Lower lobe of right lung (tissue), 2 donors: ENCODE measurements at places on chromosomes 4 and X.

- DNase-seq = no peak
Observed at GRCh38 chrX:9429767-9430166, 35.1 kb upstream of the TBL1X start.

GRCh38 chr4:18106620-18107019 lies 85.1 kb upstream of the LCORL start:
- no peak for DNase-seq

DNA sequence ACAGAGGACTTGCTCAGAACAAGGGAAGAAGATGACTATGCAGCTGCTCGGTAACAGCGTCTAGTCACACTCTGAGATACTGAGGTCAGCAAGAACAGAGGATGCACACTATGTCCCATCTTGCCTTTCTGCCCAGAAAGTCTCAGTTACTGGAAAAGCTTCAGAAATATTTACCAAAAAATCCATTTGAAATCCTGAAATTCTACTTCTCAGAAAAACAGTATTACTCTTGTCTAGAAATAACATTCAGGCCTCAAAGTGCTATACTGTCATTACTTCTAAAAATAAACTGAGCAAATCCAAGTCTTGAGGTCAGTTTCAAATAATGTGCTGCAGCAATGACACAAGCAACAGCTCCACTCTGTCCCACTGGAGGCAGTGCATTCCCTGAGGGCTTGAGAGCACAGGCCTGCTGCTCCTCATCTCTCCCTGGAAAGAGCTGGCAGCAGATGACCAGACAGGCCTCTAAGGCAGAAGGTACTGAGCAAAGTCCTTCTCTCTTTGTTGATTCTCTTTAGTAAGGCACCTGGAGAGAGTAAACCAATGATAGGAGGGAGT lies 76.9 kb downstream of the CAMK2D start:
- DNase-seq = no peak

DNA sequence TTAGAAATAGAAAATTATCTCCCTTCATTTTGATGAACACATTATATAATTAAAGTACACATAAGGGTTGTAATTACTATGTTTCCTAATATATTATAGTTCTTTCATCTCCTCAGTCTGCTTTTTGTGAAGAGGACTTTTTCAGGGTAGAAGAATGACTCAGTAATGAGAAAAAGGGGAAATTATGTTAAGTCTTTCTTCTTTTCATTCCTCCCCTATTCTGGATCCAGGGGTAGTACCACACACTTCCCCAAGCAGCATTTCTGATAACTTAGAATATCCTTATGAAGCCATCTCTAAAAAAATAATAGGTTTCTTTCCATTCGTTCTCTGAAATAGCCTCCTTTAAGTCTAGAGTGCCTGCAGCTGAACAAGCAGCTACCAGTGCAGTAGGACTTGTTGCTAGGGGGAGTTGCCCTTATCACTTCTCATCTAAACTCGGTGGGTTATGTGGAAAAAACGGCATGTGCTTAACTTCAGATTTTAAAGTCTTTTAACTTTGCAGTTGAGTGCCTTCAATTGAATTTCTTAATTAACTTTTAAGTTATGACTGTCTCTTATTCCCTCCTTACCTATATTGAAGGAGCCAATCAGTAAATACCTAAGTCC lies 184.8 kb downstream of the ARHGAP24 start:
- DNase-seq = no peak

DNA sequence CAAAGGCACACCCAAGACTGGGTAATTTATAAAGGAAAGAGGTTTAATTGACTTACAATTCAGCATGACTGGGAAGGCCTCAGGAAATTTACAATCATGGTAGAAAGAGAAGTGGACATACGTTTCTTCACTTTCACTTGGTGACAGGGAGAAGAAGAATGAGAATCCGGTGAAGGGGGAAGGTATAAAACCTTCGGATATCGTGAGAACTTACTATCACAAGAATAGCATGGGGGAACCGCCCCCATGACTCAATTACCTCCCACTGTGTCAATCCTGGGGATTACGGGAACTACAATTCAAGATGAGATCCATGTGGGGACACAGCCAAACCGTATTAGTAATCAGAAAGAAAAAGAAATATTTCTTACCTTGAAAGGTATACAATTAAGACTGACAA lies 782.9 kb upstream of the HS3ST1 start:
- no peak for DNase-seq

- no peak for DNase-seq
Observed at GRCh38 chr4:82968972-82969371, 41.7 kb downstream of the LIN54 start.

- no peak for DNase-seq
Observed at GRCh38 chr4:5940470-5941203, 47.8 kb upstream of the CRMP1 start.

DNA sequence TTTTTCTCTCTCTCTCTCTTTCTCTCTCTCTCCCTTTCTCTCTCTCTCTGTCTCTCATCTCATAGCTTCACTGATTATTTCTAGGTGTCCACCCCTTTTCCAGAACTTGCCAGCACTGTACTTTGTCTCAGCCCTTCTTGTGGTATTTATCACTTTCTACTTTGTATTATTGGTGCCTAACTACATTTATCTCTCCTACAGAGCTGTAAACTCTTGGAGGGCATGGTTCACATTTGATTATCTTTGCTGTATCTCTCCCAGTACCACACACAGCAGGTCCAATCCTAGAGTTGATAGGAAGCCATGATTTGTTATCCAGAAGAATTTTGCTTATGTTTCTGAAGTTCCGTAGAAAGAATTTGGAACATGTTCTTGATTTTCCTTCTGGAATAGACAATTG lies 5.2 kb upstream of the PRKG2 start:
- DNase-seq = no peak

DNA sequence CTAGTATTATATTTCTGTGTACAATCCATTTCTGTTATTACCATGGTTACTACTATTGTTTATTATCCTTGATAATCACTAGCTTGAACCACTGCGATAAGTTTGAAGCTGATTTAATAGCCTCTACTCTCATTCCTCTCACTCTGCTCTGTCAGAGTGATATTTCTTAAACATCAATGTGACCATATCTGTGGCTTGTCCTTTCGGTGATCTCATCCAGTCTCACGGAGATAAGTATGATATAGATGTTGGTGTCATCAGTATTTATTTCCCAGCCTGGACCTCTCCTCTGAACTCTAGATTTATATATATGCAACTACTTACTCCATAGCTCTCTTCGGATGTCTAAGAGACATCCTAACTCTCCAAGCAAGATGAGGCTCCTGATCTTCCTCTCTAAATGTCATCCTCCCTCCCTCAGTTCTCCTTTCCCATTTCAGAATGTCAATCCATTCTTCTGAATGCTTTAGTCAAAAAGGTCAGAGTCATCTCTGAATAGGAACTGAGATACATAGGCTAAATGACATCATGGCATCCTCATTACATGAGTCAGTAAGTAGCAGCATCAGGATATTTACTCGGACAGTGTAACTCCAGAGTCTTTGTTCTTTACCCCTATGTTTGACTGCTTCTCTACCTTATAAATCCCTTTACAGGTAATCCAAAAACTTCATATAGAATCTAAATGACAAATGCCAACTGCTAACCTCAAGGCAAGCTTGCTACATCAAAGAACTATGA lies 129.5 kb downstream of the PACRGL start:
- DNase-seq = no peak

GRCh38 chrX:97267396-97268181 lies 383.9 kb downstream of the RPA4 start:
- no peak for DNase-seq

- no peak for DNase-seq
Observed at GRCh38 chr4:41320278-41320677, 63.5 kb downstream of the UCHL1 start.

- no peak for DNase-seq
Observed at GRCh38 chr4:60683973-60684372, 516.2 kb upstream of the ADGRL3 start.

GRCh38 chr4:101232074-101232776 lies 115.1 kb downstream of the PPP3CA start:
- no peak for DNase-seq

- no peak for DNase-seq
Observed at GRCh38 chr4:74764119-74764518, 30.2 kb downstream of the BTC start.

DNA sequence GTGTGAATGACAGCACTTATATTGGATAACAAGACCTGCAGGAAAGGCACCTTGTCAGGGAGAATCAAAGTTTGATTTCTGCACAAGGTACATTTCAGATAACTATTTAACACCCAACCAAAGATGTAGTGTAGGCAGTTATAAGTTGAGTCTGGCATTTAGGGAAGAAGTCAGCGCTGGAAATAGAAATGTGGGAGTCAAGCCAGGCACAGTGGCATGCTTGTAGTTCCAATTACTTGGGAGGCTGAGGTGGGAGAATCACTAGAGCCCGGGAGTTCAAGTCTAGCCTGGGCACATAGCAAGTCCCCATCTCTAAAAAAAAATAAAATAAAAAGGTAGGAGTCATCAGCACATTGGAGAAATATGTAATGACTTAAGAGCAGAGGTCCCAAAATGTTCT lies 295.1 kb downstream of the ZNF674 start:
- DNase-seq = no peak

GRCh38 chrX:22365460-22365859 lies 92.7 kb downstream of the CBLL2 start:
- no peak for DNase-seq

DNA sequence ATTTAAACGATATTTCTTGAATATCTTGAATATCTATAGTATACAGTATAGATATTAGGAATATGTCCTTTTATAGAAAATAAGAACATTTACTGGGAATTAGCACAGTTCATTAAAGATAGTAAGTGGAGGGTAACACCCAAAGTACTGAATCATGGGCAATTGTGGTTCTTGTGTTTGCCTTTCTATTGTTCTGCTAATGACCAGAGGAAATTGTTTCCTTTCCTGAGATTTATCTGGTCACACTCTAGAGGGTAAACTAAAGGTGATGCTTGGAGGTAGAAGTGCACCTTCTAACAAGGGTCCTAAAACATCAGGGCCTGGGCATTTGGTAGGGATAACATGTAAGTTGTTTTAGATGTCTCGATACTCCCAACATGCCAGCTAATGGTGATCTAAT lies 241.3 kb upstream of the SFRP2 start:
- DNase-seq = no peak

GRCh38 chr4:156475322-156475721 lies 496.3 kb downstream of the PDGFC start:
- no peak for DNase-seq

DNA sequence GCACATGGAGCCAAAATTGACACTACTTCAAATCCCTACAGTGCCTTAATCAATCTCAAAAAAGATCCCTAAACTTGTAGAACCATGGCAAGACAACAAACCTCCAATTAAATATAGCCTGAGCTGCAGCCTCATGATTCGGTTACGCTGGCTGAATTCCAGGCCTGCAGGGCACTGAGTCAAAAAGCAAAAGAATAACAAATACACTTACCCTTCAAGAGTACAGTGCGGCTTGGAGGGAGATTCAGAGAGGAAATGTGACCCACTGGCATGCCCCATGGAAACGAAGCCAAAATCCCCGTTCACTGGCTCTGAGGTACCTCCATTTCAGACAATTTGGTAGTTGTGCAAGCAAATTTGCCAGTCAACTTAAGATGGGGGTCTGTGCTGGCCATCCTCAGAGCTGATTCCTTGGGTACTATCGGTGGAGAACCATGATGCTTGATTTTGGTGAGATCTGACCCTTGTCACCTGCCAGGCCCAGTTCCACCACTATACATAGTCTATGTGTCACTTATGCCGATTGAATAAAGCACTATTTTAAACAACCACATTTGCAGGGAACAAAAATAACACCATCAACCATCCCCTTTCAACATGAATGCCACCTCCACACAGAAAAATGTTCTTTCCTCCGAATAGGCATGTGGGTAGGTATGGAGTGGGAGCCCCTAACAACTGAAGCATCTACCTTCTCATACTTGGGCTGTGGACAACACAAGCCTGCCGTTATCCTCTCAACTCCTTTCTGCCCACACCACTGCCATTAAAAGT lies 2.1 kb downstream of the C4orf54 start:
- DNase-seq = no peak

- DNase-seq = no peak
Observed at GRCh38 chrX:43176686-43177085, 398.7 kb upstream of the PPP1R2C start.

DNA sequence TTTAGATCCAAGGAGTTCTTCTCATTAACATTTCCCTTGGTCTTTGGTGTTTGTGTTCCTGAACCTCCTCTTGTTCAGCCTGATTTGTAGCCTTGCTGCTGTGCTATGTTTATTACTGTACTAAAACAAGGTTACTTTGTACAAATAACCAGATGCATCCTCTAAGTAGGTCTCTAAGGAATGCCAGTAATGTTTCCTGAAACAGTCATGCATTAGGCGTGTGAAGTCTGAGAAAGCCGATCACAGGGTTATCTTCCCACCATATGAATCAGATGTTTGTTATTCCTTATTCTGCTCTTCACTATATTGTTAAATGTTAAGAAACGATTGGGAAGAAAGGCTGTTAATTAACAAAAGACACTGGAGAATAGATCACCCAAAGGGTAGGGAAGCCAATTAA lies 66.9 kb downstream of the GALNTL6 start:
- no peak for DNase-seq

DNA sequence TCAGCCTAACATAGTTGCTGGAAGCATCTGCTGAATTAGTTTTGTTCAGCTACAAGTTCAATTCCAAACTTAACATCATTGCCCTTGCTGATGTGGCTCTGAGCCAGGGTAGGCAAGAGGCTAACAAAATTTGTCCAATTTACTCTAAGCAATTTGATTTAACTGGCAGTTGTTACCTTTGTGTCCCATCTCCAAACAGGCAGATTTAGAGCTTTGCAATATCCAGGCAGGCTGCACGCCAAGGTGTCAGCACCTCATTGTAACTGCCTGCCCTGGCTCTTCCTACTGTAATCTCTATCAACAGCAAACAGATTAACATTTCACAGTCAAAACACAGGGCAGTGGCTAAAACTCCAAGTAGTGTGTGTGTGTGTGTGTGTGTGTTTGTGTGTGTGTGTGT lies 2070.6 kb downstream of the PCDH7 start:
- no peak for DNase-seq

DNA sequence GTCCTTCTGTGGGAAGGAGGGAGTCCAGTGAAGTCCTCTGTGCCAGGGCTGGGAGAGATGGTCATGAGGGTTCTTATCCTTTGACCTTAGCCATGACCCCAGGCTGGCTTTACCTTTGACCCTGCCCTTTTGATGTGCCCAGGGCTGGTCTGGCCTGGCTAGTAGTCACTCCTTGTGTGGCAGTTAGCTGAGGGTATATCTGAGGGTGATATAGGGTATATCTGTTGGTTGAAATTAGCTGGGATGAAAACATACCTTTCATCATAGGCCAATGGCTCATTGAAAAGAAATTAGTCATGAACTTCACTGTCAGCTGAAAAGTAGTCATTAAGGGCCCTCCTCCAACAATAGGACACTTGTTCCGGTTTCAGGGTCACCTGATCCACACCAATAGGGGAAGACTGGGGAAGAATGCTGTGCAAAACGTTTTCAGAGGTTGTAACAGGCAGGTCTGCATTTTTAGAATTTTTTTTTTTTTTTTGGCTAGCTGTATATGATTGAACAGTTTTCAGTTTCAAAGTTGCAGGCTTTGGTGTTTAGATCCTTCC lies 74.6 kb upstream of the STOX2 start:
- no peak for DNase-seq

- DNase-seq = no peak
Observed at GRCh38 chrX:48540480-48540879, 966 bp downstream of the TBC1D25 start.

GRCh38 chrX:130498653-130499274 lies 97.0 kb downstream of the RBMX2 start:
- DNase-seq = no peak
